ENCODE measurements at places on chromosomes 3 and 15.
A peak's percentile ranks its signal among the peaks of the same experiment; 100 is the strongest.

- peak; percentile 92 for DNase-seq
These were observed 81.6 kb downstream of the PPCDC start for GRCh38 chr15:75104804-75105557.

DNA sequence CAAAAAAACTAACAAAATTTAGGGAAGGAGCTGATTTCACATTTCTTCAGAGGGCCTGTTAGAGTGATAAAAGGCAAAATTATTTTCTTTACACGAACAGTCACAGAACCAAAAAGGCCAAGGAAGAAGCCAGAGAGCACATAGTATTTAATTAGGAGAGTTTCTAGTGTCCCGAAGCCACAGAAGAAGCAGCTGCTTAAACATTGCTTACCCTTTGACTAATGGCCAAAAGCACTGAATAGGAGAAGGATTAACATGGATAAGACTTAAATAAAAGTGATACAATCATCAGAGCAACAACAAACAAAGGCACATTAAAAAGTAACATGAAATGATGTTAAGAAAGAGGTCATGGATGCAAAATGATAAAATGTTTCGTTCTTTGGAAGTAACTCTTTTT, 98.6 kb downstream of the CHL1 start:
- DNase-seq = no peak

DNA sequence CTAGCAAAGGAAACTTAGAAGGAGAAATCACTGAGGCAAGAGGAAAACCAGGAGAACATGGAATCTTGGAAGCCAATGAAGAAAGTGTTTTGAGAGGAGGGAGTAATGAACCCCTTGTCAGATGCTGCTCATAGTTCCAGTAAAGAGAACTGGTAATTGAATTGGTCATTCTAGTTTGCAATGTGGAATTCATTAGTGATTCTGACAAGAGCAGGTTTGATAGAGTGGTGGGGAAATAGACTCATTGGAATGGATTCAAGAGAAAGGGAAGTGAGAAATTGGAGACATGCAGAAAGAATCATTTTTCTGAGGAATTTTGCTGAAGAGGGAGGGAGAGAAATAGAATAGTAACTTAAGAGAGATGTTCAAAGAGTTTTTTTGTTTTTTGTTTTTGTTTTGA, 21.0 kb downstream of the GLCE start:
- peak; percentile 14 for DNase-seq

DNA sequence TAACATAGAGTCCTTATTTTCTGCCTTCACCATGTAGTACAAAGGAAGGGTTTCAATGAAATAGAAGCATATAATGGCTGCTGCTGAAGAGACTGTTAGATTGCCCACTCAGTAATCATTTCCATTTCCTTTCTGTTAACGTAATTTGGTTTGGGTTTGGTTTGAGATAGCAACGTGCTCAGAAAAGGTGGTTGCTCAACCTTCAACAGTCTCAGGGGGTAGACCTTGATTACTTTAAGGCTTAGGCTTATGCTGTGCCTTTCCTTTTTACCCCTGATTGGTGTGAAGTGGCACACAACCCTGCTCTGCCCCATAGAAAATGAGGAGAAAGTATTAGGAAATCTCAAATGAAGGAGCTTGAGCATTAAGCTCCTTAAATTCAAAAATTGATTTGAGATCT, 163.7 kb upstream of the TP63 start:
- no peak for DNase-seq

- peak; percentile 30 for DNase-seq
These were observed 413.9 kb upstream of the MDFIC2 start for GRCh38 chr3:70726096-70726938.

GRCh38 chr3:126720596-126720995, 16.6 kb downstream of the CHCHD6 start:
- DNase-seq = no peak

- DNase-seq = peak; percentile 33
These were observed 10.7 kb upstream of the MYO5C start for GRCh38 chr15:52306270-52306669.

DNA sequence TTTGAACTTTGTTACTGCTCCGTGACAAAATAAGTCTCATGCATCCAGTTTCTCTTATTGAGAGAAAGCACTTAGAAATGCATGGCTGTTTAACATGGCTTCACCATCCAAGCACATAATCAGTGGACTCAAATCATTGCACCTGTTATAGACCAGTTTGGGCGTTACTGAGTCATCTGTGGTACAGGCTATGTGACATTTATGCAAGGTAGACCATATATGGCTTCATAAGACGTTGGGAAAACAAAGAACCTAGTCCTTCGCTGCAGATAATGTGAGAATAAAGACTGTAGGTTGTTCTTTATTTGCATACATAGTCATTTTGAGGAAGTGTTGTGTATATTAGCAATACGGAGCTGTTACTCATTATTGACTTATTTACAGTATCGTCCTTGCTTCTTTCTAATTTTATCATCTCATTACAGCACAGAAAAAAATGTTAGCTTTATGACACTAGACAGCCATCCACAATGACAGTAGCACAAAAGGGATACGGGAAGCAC, 374.7 kb downstream of the IL5RA start:
- DNase-seq = no peak

DNA sequence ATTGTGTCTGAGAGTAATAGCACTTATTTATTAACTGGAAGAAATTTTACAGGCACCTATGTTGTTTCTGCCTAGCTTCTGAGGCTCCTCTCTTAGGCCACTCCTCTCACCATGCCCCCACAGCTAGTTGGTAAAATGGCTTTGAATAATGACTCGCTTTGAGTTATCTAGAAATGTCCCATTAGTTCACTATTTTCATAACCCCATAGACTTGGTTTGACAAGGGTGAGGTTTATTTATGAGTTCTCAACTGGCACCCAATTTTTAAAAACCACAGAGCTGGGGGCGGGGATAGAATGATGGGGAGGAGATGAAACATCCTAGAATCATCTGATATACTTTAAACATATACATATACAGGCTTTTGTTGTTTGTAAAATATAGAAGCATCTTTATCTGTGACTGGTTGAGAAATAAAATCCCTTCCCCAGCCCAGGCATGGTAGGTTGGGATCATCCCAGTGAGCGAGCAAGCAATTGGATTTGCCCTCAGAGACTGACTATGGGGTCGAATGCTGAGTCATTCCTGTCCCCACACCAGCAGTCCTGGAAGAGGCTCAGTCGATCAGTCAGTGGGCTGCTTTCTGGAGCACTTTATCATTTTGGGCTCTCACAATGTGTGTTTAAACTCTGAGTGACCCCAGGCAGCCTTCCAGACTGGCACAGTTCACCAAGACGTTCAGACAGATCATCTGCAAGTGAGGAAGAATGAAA, 60.2 kb upstream of the TSEN2 start:
- DNase-seq = peak; percentile 52

GRCh38 chr3:12830785-12831156, 10.6 kb downstream of the RPL32 start:
- no peak for DNase-seq

GRCh38 chr3:16897254-16897926, 12.6 kb downstream of the PLCL2 start:
- peak; percentile 86 for DNase-seq

DNA sequence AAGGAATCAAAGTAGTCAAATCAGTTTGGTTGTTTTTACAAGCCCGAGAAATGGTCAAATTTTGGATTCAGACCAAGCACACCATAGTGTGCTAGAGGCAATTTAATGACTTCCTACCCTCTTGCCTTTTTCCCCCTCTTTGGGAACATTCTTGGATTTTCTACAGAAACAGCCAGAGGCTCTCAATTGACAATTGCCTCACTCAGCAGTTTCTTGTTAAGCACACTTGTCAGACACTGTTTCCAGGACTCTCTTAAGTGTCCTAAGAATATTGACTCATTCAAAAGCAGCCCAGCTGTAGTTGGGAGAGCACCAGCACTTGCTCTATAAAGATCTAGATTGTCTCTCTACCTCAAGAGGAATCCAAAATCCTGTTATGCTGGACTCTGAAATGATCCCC, 1.5 kb upstream of the SLC35G2 start:
- DNase-seq = peak; percentile 56

GRCh38 chr3:53160660-53161449, at the start of gene PRKCD:
Gene PRKCD (plus strand): TSS chr3:53161209. CDS start chr3:53178423, 17,214 bp downstream.
- DNase-seq = peak; percentile 91

DNA sequence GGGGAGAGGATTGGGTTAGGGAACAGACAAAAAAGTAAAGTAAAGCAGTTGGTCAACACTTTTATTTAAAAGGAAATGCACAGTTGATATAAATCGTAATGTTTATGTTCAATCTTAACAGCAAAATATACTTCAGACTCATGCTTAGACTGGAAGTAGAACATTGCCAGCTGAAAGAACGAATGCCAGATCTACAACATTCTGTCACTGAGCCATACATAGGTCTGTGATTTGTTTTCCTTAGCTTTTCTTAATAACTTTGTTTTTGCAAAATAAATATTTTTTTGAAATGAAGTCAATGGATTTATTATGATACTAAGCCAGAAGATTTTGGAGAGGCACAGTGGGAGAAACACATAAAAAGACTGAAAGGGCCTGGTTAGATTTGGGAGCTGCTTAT, 62.0 kb downstream of the LEKR1 start:
- DNase-seq = no peak

DNA sequence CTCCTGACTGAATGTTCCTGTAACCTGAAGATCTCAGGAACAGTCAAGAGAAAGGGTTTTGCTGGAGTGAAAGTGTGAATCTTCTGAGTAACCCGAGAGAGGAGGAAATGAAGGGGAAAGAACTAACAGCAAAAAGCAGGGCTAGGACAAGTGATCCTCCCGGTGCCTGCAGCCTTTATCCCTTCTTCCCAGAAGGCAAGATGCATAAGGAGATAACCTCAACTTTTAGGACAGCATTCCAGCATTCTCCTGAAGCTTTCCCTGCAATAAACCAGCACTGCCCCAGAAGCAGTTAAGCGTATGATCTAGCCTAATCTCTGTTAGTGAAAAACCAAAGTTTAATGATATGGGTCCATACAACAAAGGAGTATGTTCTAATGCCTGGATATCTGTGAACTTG, 298.8 kb downstream of the MEX3B start:
- no peak for DNase-seq

DNA sequence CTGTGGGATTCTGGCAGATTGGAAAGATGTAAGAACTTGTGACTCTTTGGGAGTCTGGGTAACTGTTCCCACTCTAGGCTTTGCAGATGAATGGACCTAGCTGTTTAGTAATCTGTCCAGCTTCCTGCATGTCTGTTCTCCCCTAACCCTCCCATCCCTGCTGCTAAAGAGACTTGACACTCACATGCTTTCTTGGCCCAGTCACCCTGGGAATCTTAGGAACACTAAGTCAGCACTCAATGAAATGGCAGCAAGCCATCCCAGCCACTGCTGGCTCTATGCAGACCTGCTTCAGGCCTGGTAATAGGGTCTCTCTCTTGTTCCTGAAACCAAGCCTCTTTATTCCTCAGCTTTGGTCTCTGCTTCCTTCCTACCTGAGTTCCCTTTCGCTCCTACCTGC, 63.7 kb upstream of the THSD4 start:
- peak; percentile 94 for DNase-seq

DNA sequence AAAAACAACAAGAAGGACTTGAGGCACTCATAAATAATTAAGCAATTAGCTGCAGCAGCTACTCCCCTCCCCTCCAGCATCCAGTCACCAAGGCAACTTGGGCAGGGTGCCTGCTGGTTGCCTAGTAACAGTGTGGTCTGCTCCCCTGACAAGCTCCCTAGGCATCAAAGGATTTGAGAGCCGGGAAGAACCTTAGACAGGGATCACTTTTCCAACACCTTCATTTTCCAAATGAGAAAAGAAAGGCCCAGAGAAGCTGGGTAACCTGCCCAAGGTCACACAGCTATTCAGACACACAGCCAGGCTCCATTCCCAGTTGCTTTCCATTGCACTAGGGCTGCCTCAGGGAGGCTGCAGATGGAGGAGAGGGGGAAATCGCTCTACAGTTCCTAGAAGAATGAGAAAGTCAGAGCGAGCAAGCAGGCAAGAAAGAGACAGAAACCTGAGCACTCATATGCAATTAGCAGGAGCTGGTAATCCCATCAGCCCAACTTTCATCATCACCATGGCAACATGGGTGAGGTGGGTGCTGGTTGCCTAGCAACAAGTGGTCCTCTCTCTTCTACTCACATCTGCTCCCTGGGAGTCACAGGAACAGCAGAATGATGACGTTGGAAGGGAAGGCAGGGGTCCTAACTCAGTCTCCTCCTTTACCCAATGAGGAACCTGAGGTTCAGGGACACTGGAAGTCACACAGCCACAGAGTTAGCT, 3.6 kb upstream of the EIF4E3 start:
- peak; percentile 13 for DNase-seq
